ENCODE measurements at places on chromosomes 5 and 9. TPM values are rescaled to one million over a fixed set of nuclear protein-coding genes. Genes with fewer than 3 reads are reported as not detected.

DNA sequence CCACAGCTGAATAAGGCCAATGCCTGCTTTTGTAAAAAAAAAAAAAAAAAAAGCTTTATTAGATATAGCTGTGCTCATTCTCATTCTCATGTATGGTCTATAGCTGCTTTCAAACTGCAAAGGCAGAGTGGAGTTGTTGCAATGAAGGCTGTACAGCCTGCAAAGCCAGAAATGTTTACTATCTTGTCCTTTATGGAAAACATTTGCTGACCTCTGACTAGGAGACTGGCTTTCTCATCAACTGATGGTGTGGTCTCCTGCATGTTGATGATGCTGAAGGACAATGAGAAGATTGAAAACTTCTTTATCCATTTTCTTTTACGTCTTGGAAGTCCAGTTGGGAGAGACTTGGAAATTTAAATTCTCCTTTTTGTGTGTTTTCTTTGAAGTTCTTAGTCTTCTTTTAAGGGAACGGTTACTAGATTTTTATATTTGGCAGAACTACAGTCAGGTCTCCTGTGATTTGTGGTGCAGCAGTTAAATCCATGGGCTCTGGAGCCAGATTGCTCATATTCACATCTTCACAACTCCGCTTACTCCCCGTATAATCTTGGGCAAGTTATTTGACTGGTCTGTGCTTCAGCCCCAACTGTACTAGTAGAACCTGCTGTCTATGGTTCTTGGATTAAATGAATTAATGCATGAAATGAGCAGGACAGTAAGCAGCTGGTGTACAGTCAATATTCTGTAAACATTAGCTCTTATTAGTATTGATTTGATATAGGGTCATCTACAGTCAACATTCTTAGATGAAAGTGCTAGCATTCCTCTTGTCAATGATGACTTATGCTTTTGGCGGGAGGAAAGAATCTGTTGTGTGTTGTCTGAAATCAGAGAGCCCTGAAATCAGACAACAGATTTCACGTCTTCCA is 39.7 kb upstream of the BASP1 start:
- no peak for DNase-seq

DNA sequence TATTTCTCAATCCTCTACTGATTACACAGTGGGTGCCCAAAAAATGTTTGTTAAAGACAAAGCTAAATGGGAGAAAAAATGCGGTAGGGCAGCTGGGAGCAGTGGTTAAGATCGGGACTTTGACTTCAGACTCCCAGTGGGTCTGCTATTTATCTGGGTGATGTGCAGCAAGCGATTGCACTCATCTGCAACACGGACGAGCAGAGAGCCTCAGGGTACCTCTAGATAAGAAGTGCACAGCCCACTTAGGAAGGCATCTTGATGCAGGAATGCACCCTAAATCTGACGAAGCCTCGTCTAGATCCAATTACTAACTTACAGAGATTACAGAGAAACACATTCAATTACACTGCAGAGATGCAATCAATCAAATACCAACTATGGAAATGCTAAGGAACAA is 4.0 kb downstream of the MAPK9 start:
- no peak for DNase-seq

DNA sequence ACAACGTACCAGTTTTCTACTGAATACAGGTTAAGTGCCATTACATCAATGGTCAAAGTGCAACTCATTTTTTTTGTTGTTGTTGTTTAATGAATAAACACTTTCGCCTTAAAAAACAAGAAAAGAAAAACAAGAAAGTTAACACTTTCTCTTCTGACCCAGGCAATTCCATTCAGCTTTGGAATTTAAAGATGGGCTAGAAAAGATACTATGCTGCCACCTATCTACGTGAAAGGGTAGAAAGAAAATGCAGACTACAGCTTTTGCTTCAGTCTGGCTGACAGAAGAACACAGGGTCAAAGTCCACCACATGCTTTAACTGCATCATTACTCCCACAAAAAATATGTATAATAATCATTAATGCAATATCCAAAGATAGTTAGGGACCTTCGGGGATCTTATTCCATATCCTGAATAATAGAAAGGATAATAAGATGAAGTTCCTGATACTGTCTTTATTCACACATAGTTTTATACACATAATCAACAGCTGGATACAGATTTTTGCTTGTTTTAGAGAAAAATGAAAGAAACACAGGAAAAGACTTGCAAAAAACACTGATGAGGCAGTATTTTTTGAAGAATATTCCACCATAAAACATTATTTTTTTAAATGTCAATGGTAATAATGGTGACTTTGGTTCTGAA is 40.4 kb downstream of the ZDHHC21 start:
- peak; percentile 23 for DNase-seq

- no peak for DNase-seq
These were observed 199.6 kb downstream of the CRB2 start for GRCh38 chr9:123555646-123556045.

GRCh38 chr9:124308606-124309491 is 51.1 kb downstream of the NEK6 start:
- no peak for DNase-seq

GRCh38 chr5:33501899-33502298 is 61.1 kb downstream of the TARS1 start:
- DNase-seq, result no peak

GRCh38 chr5:37198842-37199241 is 50.3 kb downstream of the CPLANE1 start:
- no peak for DNase-seq

DNA sequence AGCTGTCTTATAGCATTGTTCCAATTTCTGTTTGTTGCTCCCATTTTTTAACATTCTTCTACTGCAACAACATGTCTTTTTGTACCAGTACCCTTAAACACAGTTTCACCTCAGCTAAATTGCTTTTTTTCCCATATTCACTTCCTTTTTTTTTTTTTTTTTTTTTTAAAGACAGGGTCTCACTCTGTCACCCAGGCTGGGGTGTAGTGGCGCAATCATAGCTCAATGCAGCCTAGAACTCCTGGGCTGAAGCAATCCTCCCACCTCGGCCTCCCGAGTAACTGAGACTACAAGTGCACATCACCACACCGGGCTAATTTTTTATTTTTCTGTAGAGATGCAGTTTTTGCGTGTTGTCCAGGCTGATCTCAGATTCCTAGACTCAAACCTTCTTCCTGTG is 161.3 kb downstream of the NIPBL start:
- no peak for DNase-seq

DNA sequence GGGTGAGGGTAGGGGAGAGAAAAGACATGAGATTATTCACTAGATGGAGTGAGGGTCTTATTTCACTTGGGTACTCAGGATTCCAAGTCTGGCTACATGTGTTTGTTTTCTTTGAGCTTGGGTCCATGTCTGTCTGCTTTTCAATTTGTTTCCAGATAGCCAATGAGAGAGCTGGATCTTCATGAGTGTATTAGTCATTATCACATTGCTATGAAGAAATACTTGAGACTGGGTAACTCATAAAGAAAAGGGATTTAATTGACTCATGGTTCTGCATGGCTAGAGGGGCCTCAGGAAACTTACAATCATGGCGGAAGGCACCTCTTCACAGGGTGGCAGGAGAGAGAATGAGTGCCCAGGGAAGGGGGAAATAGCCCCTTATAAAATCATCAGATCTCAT is 196.8 kb upstream of the TRIM32 start:
- peak; percentile 40 for DNase-seq

Gene IL4
- total RNA-seq, result not detected

Gene SPATA31A3
- total RNA-seq, result not detected

Gene SPATA31D4
- total RNA-seq, result not detected

Gene RELL2
- total RNA-seq, result 3.3 TPM

Gene ALDH7A1
- 28.2 TPM for total RNA-seq

Gene BAAT
- not detected for total RNA-seq

Gene GCNT4
- 2.3 TPM for total RNA-seq

Gene LCN2
- 106 TPM for total RNA-seq
